ENCODE measurements at places on chromosomes 2 and 18.

GRCh38 chr2:74850496-74851190 lies 16.7 kb downstream of the HK2 start:
- peak; percentile 73 for DNase-seq

DNA sequence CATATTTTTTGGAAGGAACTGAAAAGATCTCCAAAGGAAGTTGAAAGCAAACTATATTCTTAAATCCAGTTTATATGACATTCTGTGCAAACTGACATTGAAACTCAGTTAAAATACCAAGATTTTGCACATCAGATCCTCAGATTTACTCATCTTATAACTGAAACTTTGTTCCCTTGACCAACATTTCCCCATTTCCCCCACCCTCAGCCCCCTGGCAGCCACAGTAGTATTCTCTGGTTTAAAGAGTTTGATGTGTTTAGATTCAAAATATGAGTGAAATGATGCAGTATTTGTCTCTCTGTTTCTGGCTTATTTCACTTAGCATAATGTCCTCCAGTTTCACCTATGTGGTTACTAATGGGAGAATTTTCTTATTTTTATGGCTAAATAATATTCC lies 99.2 kb upstream of the ITGA4 start:
- DNase-seq, result no peak

GRCh38 chr2:204264085-204264553 lies 281.2 kb upstream of the PARD3B start:
- no peak for DNase-seq

- DNase-seq, result peak; percentile 70
Measured at GRCh38 chr2:135875491-135876065, 665 bp downstream of the MCM6 start.

GRCh38 chr2:102485147-102485785 lies 12.2 kb downstream of the SLC9A4 start:
- DNase-seq, result no peak

DNA sequence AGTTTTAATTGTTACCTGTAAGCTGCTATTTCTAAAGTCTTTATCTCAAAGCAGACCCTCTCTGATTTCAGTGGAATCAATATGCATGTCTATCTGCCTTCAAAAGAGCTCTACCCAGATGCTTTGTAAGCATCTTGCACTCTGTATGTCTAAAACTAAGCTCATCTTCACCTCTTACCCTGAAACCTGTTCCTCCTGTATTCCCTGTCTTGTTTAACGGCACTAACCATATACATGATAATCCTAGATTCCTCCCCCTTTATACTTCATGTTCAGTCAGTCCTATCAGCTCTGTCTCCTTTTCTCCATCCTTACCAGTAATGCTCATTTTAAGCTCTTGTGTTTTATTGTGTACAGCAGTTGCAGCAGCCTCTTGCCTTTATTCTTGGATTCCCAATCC lies 12.8 kb downstream of the ZC3H15 start:
- DNase-seq, result no peak

DNA sequence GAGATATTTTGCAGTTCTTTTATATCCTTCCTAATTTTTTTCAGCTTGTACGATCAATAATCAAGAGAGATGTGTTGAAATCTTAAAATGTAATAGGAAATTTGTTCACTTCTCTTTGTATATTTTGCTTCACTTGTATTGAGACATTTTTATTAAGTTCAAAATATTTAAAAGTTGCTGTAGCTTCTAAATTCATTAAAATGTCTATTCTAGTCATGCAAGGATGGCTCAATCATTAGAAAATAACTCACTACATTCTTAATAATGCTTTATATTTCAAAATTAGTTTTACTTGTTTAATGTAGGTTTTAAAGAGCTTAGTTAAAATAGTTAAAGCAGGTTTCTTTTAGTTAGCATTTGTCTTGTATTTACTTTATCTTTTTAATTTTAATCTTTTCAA lies 308.4 kb downstream of the CYRIA start:
- DNase-seq, result no peak

DNA sequence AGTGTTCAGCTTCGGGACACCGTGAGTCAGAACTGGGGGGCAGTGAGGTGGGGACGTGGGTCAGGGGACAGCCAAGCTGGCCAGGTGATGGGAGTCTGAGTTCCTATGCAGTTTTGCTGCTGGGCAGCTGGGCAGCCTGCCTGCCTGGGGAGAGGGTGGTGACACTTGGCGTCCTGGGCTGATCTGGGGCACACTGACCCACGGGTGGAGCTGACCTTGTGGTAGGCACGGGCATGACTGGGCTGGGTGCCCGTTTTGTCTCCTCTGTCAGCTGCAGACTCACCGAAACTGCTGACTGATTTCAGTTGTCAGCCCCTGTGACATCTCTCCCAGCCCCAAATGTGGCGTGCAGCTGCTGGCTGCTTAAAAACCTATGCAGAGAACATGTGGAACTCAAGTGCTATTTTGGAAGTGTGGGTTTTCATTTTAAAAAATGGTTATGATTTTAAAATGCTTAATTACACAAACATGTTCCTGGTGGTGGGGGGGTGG lies 32.6 kb upstream of the E2F6 start:
- DNase-seq, result no peak

GRCh38 chr2:239952251-239952650 lies 72.9 kb downstream of the NDUFA10 start:
- DNase-seq, result no peak

DNA sequence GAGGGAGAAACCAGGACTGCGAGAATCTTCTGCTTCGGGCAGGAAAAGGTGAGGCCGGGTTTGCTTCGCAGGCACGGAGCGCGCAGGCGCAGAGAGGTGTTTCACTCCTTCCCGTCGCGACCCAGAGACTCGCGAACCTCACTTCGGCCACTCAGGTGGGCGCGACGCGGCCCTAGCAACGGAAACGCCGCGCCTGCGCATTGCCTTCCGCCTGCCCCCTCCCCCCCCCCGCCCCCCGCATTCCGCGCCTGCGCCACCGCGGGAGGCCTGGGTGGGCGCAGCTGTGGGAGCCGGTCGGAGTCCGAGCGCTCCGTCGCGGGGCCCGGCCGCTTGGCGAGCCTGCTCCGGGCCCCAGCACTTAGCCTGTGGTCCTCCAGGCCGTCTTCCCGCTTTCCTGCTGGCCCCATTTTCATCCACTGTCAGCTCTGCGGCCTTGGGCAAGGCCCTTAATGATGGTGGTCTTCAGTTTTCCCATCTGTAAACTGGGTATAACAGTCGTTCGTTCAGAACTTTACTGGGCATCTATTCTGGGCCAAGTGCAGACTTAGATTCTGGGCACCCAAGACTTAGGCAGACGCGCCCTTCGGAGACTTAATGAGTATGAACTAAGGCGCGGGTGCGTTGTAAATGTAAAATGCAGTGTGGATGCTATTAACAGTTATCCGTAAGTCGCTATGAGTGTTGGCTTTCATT lies 62.1 kb upstream of the ACKR3 start:
- no peak for DNase-seq

GRCh38 chr2:238004077-238004830 lies 37.4 kb downstream of the UBE2F start:
- no peak for DNase-seq

- DNase-seq, result no peak
Measured at GRCh38 chr2:53697686-53698085, 69.9 kb upstream of the CHAC2 start.

- DNase-seq, result peak; percentile 89
Measured at GRCh38 chr2:133504566-133505505, 63.4 kb downstream of the NCKAP5 start.

GRCh38 chr2:160022162-160022561 lies 40.3 kb downstream of the PLA2R1 start:
- DNase-seq, result no peak

GRCh38 chr2:238382381-238382781 lies 44.3 kb upstream of the ASB1 start:
- peak; percentile 49 for DNase-seq

- DNase-seq, result no peak
Measured at GRCh38 chr2:26651799-26652198, 10.6 kb upstream of the CIB4 start.

DNA sequence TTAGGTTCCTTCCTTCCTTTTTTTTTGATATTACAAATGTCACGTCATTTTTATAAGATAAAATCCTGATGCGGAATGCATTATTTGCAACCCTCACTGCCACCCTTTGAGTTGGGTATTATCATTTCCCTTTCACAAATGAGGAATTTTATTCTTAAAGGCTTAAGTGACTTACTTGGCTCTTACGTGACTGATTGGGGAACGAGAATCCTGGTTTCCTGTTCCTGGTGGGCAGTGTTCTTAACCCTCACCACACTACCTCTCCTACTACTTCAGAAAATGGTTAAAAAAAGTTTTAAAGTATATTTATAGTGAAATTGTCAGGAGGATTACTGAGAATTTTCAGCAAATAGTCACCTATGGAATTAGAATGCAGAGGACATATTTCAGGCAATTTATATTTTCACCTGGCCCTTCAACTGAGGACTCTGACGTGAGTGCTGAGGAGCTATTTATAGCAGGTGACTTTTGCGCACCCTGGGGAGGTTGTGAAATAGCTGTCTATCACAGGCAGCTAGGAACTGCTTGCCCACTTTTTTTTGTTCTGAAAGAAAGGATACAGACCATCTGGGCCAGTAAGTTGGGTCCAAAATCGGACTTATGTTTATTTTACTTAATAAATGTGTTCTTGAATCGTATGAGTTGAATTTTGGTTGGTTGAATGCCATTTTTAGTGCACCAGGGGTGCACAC lies 18.7 kb upstream of the RASGRP3 start:
- no peak for DNase-seq

- DNase-seq, result peak; percentile 81
Measured at GRCh38 chr2:43459446-43460173, 136.2 kb downstream of the THADA start.

- peak; percentile 80 for DNase-seq
Measured at GRCh38 chr2:191637182-191638078, 40.5 kb upstream of the NABP1 start.

- DNase-seq, result no peak
Measured at GRCh38 chr2:36253086-36253485, 102.5 kb upstream of the CRIM1 start.

DNA sequence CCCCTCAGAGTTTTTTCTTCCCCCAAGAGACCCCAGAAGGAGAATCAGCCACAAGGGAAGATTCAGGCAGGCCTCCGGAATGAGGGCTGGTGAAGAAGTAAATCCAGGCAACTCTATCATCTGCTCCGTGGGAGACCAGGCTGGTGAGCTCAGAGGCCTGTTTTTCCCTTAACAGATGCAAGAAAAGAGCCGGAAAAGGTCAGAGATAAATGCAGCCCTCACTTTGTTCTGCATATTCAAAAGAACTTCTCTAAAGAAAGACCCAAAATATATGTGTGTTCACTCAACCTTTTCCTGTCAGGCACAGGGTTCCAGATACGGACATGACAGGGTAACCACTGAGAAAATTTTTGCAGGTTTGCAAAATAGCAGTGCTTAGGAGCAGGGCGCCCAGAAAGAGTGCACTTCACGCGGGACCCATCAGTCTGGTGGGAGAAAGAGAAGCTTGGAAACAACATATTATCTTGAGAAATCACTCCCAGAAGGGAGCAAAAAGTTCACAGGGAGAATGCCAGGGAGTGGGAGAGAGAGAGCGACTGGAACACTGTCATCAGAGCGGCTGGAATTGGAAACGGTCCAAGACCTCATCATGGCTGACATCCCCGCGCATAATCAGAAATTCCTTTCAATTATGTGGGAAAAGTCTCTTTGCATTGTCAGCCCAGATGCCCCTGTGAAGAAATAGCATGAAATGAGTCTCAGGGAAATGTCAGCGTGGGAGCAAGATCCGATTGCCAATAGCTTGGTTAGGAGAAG lies 244.8 kb upstream of the SLC14A2 start:
- DNase-seq, result peak; percentile 8

DNA sequence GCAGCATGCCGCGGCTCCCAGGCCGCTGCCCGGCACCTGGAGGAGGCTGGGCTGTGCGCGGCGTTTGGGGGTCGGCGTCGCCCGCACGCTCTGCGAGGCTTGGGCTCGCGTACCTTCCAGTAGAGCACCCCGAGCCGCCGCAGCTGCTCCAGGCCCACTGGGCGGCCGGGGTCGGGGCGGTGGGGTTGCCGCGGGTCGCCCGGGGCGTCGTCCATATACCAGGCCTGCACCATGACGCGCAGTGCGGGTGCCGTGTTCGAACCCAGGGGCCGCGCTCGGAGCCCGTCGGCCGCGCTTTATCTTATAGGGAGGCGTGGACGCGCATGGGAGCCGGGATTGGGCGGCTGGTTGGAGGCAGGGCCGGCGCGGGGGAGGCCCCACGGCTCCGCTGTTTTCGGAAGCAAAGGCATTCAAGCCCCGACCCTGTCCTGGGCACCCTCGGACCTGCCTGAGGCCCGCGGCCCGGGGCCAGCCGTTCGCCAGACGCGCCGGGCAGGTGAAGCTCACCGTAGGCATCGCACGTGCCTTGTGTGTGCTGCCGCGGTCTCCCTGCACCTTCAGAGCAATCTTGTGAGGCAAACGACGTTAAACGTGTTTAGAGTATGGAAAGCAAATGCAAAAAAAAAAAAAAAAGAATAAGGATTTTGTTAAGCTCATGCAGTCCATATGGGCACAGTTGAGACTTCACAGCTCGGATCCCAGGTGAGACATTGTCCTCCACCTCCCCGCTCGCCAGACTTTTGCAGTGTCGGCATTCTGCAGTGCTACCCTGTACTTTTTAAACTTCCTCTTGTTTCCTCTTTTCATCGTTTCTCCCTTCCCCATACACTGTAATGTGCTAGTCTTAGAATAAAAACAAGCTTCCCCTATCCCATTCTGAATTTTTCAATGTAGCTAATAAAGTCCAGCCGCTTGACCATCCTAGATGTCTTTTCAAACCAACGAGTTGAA lies at the start of gene ADI1:
Gene ADI1 (minus strand): TSS at position 277 of the 951 bp plus-strand sequence. CDS start 44 bp downstream, at position 233.
- DNase-seq, result peak; percentile 80

- DNase-seq, result no peak
Measured at GRCh38 chr18:48215876-48216638, 193.1 kb downstream of the ZBTB7C start.

- no peak for DNase-seq
Measured at GRCh38 chr2:177506505-177506904, 113.9 kb downstream of the AGPS start.

GRCh38 chr2:133586978-133587377 lies 18.7 kb upstream of the NCKAP5 start:
- DNase-seq, result peak; percentile 51

DNA sequence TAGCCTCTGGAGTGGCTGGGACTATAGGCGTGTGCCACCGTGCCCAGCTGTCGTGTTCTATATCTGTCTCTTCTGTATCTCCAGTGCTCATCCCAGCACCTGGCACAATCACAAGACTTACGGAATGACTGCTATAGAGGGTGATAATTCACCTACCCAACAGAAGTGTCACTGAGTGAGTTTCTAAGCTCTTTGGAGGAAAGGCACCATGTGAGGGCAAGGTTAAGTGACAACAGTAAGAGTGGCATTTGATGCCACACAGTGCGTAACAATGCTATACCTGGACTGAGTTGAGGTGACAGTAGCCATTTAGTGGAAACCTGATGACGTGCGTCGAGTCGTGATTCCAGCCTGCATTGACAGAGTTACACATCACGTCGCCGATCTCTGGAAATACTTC lies 89.0 kb downstream of the KCTD1 start:
- no peak for DNase-seq

GRCh38 chr2:129459200-129459876 lies 520.1 kb upstream of the RAB6C start:
- no peak for DNase-seq

DNA sequence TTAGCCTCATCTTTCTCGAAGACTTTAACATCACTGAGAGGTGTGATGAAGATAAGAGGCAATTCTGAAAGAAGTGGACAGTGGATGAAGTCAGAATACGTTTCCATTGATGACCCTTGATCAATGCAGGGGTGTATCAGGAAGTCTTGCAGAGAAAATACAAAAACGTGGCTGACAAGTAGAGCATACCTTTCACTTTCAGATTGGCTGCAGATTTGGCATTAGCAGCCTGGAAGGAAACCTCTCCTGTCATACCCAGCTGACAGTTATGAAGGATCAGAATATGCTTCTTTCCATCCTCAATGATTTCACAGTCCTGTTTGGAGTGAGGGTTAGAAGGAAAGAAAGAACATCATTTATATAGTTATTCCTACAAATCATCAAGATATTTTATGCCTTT lies 152.5 kb downstream of the PLEKHA3 start:
- DNase-seq, result no peak

Measured in EH (cell line).